Umbilical cord (tissue), 2 donors: ENCODE measurements at places on chromosomes 4 and X.

DNA sequence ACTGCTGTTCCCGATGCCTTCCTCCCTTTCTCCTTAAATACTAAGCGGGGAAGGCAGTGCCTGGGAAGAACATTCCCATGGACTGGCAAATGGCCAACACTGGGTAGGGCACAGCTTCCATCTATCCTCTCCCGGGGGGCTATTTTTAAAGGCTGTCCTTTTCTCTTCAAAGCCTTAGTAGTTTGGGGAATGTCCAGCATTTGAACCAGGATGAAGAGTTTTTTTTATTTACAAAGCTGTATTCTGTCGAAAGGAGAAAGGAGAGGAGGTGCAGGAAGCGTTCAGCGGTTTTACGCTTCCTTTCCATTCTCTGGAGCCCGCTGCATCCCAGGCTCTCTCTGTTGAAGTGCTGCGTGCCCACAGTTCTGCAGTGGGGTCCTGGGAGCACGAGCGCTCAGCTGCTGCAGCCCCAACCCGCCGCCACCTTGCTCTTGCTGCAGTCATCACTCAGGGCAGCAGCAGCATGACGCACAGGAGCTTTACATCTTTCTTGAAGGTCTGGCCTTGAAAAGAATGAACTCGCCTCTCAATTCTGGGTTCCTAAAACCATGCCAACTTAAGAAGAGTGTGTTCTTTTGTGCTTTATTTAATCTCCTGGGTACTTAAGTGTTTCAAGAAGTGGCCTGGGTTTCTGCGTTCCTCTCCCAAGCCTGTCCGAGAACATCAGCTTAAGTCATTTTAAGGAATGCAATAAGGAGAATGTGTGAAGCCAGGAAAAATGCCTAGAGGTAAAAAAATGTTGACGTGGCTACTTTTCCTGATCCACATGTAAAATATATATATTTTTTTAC, 427.2 kb downstream of the MAPK10 start:
- DNase-seq = peak; percentile 82

- DNase-seq = no peak
Observed at GRCh38 chr4:19655666-19656065, 596.0 kb upstream of the SLIT2 start.

- DNase-seq = no peak
Observed at GRCh38 chrX:2756548-2756947, 4.7 kb downstream of the XG start.

DNA sequence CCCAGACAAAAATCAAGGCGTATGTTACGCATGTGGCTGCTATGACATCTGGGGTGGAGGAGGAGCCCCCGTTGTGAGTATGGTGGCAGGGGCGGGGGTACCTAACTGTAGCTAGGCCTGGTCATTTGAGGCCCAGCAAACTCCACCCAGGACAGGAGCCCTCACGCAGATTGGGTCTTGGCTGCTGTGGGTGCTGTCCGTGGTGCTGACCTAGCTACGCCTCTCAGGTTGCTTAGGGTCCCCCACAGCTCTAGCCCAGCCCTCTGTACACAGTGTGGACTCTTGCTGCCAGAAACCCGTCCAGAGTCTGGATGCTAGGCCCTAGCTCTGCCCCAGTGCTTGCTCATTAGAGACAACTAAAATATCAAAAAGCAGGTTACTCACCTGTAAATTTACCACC, 146.7 kb upstream of the PSAPL1 start:
- DNase-seq = peak; percentile 43

DNA sequence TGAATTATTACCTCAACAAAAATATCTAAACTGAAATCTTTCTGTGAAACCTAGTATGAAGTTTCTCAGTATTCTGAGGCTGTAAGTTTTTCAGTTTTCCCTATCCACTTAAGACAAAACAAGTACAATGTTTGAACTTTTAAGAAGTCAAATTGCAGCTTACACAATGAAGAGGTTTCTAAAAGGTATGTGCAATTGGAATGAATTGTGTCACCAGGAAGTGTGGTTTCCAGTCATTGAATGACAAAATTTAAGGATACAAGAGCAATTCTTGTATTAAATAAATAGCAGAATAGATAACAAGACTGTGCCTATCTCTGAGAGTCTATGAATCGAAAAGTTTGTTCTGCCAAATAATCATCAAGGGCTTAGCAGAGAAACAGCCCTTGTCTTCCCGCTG, 207.3 kb downstream of the ANKRD50 start:
- DNase-seq = no peak

DNA sequence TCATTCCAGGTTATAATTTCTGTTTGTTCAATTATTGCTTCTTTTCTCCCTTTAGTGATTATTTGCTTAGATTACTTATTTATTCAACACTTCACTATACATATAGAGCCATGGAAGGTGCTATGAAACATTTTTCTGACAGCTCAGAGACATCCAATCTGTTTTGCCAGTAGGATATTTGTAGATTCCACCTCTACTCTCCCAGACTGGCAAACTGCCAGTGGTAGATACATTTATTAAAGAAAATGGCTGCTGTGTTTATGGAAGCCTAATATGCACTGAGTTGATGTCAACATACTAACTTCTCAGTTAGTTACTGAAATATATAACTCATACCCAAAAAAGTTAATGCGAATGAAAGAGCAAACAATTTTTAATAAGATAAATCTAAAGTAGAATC, 348.6 kb downstream of the TRAM1L1 start:
- no peak for DNase-seq

DNA sequence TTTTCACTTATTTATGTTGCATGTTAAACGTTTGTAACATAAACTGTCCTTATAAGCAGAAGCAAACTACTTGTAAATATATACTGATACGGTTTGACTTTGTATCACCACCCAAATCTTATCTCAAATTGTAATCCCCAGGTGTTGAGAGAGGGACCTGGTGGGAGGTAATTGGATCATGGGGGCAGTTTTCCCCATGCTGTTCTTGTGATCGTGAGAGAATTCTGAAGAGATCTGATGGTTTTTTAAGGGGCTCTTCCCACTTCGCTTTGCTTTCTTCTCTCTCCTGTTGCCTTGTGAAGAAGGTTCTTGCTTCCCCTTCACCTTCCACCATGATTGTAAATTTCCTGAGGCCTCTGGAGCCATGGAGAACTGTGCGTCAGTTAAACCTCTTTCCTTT, 87.1 kb upstream of the MAPK10 start:
- DNase-seq = no peak

DNA sequence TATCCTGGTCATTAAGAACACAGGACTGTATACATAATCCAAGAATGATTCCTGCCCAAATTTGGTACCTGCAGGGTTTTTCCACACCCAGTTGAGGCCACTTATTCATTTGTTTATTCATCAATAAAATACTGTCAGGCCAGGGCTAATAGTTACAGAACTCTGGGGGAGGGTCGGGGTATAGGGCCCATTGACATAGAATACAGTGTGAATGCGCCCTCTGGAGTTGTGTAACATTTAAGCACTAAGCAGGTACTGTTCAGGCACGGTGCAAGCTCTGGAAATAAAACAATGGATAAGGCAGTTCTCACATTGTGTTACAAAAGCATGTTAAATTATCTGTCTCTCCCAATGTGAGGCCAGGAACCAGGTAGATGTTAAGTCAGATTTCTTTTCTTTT, 30.8 kb upstream of the LRBA start:
- DNase-seq = no peak

- no peak for DNase-seq
Observed at GRCh38 chrX:11472879-11473278, 179.7 kb downstream of the AMELX start.

- DNase-seq = peak; percentile 82
Observed at GRCh38 chr4:37648084-37648817, 37.9 kb downstream of the RELL1 start.

DNA sequence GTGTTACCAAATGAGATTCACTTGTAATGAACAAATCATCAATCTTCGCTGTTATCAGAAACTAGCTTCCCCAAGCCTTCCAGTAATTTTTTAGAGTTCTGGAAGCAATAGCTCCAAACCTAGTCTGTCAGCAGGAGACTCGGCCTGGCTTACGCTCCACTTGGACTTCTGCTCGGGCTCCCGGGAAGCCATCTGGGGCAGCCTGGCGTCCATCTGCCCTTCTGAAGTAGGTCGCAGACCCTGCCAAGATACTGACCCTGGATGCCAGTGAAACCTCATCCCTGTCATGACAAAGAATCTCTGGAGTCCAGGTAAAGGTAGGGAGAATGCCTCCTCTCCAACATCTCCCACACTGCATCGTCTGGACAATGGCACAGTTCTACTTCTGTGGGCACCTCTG, 493.8 kb upstream of the ZFP42 start:
- no peak for DNase-seq

GRCh38 chr4:111283066-111283677, 660.3 kb upstream of the PITX2 start:
- peak; percentile 36 for DNase-seq

DNA sequence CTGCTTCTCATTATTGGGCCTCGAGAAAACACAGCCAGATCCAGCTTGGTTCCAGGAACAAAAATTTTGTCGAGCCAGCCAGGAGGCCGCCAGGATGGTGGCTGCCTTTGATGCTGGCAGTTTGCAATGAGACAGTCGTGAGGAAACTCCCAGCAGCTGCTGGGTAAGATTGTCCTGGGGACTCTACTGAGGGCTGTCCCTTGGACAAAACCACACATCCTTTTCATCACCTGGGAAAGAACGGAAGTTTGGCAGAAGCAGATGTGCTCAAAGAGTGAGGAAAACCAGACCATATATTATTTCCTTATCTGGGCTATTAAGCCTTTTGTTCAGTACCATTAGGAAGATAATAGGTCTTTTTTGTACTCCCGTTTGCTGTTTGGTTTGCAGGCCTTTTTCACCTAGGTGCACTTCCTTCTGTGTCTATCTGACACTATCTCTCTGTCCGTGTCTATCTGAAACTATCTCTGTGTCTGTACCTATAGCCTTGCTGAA, 13.4 kb upstream of the PAPSS1 start:
- DNase-seq = no peak

GRCh38 chr4:74166818-74167217, 8.9 kb downstream of the MTHFD2L start:
- DNase-seq = no peak

- no peak for DNase-seq
Observed at GRCh38 chrX:37746218-37746941, 33.5 kb upstream of the CYBB start.

- no peak for DNase-seq
Observed at GRCh38 chr4:11004818-11005217, 320.2 kb upstream of the CLNK start.
